Activated CD8-positive, alpha-beta memory T cell treated with anti-CD3 and anti-CD28 coated beads for 48 hours (primary cell): ENCODE measurements at places on chromosomes 11 and 22.

GRCh38 chr11:79179087-79179486, 261.7 kb downstream of the TENM4 start:
- DNase-seq = no peak

- no peak for DNase-seq
Measured at GRCh38 chr11:31355131-31355530, 14.4 kb downstream of the DCDC1 start.

GRCh38 chr11:14422052-14422813, 63.2 kb upstream of the RRAS2 start:
- no peak for DNase-seq

DNA sequence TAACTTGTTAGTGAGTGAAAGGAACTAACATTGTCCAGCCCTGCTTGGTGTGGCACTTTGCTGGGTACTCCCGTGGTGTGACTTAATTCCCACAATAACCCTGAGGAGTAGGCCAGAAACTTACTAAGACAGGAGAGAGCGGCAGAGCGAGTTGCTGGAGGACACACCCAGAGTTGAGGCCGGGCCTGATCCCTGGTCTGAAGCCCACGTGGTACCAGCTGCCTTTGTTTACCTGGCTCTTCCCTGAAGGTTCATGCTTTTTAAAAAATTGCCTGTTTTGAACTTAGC, 594 bp downstream of the MPST start:
- no peak for DNase-seq

DNA sequence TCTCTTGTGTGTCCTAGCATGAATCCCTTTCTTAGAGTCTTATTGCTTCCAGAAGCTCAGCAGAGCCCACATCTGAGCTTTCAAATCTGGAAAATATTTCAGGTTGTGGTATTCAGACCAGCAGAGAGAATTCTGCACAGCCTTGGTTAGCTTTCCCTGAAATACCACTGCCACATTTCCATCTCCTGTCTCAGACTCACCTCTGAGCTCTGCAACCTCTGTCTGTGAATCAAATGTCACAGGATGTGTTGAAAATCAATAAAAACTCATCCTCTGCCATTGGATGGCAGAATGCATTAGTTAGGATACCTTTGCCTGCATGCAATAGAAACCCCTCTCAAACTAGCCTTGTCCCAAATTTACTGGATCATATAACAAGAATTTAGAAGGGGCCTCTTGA, 47.7 kb downstream of the ENDOD1 start:
- no peak for DNase-seq

DNA sequence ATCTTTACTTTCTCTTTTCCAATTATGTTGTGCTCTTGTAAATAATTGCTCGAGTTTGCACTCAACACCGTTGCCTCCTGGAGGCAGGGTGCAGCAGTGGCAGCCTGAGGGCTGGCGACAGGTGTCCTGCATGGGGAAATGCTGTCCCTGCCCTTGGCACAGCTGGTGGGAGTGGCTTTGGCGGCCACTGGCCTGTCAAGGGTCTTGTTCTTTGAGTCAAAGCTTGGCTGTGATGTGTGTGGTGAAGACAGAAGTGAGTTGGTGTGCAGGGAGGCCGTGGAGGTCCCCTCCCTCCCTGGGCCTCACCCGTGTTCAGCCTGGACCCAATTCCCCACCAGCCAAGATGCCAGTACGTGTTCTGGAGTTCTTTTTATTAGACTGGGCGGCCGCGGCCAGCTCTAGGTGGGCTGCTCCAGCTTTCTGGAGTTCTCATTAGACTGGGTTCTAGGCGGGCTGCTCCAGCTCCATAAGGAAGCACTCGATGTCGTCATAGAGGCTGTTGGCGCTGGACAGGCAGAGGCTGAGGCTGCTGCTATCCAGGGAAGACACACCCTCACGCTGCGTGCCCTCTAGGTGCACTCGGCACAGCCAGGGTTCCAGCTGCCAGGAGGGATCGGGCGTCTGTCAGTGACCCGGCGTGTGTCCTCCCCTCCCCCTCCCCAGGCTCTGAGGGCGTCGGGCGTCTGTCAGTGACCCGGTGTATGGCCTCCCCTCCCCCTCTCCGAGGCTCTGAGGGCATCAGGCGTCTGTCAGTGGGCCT, 3.4 kb downstream of the IRF7 start:
- DNase-seq = no peak

DNA sequence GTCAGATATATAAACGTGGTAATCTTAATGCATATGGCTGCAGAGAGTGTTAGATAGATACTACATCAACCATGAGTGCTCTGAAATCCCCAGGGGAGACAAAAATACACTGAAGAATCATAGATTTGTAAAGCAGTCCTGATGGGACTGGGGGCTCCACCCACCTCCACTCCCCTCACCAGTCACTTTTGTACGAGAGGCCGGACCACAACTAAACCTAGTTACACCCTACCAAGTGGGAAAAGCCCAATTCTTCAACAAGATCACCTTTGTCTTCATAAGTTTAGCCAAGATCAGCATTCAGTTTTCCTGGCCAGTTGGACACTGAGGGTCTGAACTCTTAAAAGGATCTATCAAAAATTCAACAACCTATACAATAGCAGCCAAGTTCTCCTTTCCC, 1.5 kb downstream of the SF1 start:
- DNase-seq = no peak

DNA sequence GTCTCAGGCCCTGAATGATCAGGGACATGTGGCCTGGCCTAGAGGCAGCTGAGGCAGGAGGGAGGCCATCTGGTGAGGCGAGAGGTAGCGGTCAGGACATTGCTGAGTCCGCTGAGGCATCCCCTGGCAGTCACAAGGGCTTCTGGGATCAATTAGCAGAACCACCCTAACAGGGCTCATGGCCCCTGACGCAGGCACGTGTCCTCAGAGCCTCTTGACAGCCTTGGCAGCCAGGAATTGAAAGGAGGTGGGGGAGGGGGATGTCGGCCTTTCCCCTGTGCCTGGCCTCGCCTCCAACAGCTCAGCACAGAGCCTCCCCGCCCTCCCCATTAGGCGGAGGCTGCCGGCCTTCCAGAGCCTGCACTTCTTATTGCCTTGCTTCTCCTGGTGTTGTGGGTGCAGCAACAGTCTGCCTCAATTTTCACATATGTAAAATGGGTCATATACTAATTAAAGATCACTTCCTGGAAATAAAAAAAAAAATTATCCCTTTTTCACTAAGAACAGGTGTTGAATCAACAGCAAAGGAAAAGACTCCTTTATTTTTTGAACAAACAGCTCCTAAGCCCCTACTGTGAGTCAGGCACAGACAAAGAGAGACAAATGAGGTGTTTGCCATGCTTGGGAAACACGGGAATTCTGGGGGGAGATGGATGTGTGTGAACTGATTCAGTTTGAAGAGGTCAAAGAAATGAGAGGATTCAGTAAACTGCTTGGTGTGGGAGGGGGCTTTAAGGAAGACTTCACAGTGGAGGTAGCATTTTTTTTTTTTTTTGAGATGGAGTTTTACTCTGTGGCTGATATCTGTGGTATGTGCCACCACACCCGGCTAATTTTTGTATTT, 55.3 kb downstream of the NFAM1 start:
- DNase-seq = no peak

DNA sequence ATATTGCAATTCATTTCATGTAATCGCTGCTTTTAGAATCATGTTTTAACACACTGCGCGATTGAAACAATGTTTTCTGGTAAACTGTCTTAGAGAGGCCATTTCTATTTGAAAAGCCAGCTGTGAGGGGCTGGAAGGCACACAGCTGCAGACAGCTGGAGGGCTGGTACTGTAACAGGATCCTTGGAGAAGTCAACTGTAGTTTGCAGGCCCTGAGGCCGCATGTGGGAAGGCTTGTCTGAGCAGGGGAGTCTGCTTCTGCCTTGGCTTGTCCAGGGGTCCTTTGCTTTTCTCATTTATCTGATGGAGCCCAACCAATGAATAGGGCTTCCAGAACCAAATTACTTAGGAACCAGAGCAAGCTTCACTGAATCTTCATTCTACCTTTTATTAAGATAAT, 313.5 kb downstream of the BLID start:
- DNase-seq = no peak

DNA sequence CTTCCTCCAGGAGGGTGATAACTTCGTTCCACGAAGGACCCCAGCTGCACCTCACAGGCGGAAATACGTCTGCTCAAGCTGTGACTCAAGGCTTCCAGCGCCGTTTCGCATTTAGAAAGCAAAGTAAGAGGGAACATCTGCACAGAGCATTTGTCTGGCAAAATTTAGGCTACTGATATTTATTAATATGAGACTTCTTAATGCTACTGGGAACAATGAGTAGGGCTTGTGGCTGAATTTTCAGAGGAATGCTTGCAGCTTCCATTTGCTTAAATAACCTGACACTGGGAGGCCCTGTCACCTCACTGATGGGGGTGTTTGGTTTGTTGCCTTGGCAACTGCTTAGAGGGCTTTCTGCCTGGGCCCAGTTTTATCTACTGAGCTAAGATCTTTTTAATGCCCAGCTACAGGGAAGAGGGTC, 14.7 kb upstream of the ST14 start:
- DNase-seq = no peak

DNA sequence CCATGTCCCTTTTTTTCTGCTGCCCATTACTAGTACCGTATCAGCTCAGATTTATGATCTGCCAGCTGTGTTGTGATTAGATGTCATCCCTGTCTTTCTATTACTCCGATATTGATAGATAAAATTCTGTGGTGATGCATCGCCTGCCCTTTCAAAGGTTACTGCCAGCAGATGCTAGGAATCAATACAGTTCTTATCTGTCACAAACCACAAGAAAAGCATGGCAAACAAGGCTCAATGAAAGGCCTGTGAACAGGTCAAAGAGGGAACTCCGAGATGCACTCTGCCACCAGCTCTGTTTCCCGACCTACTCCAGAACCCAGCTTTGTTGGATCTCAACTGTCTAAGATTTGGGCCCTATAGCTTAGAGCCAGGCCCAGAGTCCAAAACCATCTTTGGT, 246.0 kb downstream of the CADM1 start:
- no peak for DNase-seq

DNA sequence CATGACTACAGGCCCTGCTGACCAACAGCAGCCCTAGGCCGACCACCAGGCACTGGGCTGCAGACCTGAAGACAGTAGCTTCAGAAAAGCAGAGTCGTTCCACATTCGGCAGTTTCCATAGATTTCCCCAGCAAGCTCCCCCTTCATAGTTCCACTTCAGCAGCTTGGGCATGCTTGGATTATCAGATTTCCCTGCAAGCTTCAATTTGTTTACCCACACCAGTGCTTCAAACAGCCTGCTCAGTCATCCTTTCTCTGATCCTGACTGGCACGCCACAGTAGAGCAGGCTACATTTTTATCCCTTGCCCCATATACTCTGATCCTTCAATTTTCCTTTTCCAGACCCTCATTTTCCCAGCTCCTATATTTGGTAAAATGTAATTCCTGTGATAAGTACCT, 51.1 kb upstream of the CFAP300 start:
- DNase-seq = no peak

DNA sequence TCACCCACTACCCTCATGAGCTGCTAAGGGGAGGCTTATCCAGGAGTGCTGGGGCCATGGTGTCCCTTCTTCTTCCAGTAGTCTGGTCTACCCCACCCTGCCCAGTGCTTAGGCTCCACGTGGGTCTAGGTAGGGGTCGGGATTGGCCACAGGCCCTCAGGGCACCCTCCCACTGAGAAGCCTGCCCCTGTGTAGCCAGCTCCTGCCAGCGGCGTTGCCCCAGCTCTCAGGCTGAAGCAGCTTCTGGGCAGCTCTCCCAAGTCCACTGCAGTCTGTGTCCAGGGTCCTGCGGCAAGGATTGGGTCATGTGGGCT, 24.0 kb upstream of the RIC3 start:
- no peak for DNase-seq

GRCh38 chr11:70578831-70579230, 180.5 kb downstream of the CTTN start:
- DNase-seq = no peak

GRCh38 chr11:1128311-1129142, 29.2 kb upstream of the MUC5AC start:
- no peak for DNase-seq

GRCh38 chr11:16876053-16876752, 137.8 kb downstream of the C11orf58 start:
- no peak for DNase-seq

- no peak for DNase-seq
Measured at GRCh38 chr11:17921659-17922415, 91.0 kb downstream of the SERGEF start.

- no peak for DNase-seq
Measured at GRCh38 chr11:90704510-90704909, 481.7 kb upstream of the CHORDC1 start.

GRCh38 chr11:129322941-129323340, 52.7 kb upstream of the BARX2 start:
- DNase-seq = no peak

DNA sequence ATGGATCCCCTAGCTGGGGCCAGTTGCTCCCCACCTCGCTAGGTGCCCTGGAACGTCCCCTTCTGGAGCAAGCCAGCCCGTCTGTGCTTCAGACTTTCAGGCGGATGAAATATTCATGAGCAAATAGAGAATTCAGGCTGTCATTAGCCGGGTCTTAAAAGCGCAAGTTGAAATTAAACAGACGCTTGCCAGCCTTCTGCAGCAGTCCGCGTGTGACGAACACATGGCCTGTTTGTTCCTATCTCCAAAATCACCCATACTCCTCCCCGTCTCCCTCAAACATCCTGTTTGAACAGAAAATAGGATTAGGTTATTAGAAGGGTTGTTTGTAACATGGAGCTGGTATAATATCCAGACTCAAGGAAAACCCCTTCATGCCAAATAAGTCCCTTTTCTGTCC, 38.7 kb downstream of the MYO18B start:
- DNase-seq = no peak

DNA sequence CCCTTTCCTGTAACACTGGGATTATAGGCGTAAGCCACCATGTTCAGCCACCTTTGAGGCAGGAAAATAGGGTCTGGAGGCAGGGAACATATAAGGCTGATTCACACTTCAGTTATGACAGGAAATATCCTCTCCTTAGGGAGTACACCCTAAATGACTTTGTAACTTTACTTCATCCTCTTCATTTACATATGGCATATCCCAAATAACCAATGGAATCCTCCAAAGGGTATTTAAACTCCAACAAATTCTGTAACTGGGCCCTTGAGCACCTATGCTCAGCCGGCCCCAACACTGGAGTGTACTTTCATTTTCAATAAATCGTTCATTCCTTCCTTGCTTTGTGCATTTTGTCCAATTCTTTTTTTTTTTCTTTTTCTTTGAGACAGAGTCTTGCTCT, 1.6 kb upstream of the KAT5 start:
- DNase-seq = no peak

DNA sequence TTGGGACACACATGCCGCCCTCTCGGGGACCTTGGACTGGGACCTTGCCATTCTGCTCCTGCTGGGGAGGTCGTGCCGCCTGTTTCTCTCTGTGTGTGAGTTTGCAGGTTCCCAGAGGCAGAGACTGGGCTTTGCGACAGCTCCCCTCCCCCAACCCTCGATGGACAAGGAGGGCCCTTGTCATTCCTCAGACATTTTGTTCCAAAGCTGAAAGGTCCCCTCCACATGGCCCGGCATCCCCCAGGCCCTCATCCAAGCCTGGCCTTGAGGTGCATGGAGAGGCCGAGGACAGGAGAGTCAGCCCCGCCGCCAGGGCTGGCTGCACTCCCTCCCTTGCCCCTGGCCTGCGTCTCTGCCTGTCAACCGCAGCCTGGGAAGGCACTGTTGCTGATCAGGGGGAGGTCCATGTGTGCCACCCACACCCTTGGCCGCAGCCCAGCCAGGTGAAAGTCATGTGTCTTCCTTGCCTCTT, 25.6 kb downstream of the FADS2 start:
- DNase-seq = no peak
